Ammon's horn (tissue), 1 donor: ENCODE measurements at places on chromosomes 5 and 9.

- no peak for DNase-seq
Observed at GRCh38 chr9:71706176-71706575, 62.1 kb downstream of the CEMIP2 start.

GRCh38 chr9:93633492-93634221, 57.3 kb downstream of the PHF2 start:
- no peak for DNase-seq

DNA sequence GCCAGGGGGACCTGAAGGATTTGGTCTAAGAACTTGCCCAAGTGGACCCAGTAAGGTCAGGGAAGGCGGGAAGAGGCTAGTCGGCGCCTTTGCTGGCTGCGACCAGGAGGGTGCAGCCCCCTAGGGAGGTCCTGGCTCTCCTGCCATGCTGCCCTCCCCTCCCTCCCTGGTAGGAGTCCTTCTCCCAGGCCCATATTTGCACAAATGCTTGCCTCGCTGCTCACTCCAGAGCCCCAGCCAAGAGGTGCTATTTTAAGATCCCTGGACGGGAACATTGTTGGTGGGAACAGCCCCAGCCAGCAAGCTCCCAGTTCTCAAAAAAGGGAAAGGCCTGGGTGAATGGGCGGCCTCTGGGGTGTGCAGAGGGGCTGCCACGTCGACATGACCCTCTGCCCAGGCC, 4.3 kb upstream of the IL17B start:
- no peak for DNase-seq

DNA sequence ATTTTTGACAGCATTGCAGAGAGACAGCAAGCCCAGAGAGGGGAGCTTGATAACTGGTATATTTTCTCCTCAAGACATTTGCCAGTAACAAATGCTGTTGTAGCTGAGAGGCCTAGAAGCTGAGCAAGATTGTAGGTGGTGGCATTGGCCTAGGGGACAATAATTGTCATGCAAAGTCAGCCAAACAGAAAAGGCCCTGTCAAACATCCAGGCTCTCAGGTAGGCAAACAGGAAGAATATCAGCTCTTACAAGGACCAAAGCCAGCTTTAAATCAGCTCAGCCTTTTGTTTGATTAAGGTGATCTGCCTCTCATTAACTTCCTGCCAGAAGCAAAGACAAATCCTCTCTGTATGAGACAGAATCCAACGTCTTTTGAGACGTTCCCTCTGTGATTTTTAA, 29.7 kb upstream of the BARX1 start:
- no peak for DNase-seq

DNA sequence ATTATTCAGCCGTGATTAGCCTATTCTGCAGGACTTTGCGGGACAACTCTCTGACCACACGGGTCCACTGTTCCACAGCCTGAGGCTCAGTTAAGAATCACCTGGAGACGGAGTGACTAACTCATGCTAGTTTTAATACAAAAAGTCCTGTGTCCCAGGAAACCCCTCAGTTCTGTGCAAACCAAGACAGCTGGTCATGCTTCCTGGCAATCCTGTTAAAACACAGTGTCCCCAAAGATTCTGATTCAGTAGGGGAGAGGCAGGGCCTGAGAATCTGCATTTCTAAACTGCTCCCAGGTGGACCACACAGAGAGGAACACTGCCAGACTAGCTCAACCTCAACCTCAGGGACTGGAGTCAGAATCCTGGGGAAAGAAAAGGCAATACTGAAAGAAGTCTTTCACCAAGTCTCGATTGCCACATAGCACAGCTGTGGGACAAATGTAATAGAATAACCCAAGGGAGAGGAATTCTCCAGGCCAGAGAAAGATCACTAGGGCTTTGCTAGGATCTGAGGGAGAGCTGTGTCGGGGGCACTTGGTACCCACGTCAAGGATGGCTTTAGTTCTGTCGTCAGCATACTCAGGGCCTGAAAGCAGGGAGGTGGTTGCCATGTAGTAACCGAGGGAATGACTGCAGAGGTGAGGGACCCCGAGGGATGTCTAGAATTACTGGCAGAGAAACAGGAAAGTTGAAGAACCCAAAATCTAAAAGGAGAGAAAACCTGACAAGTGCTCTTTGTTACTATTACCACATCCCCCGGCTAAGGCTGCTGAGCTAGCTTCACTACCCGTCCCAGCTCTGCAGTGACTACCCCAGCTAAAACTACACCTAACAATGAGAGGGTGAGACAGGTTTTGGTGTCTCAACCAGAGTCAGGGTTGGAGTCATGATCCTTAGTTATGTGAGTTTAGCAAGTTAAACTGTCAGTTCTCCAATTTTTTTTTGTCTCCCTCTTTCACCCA, 8.6 kb downstream of the SUSD1 start:
- DNase-seq, result no peak

- DNase-seq, result no peak
Observed at GRCh38 chr9:7129391-7129790, 371.6 kb downstream of the KDM4C start.

DNA sequence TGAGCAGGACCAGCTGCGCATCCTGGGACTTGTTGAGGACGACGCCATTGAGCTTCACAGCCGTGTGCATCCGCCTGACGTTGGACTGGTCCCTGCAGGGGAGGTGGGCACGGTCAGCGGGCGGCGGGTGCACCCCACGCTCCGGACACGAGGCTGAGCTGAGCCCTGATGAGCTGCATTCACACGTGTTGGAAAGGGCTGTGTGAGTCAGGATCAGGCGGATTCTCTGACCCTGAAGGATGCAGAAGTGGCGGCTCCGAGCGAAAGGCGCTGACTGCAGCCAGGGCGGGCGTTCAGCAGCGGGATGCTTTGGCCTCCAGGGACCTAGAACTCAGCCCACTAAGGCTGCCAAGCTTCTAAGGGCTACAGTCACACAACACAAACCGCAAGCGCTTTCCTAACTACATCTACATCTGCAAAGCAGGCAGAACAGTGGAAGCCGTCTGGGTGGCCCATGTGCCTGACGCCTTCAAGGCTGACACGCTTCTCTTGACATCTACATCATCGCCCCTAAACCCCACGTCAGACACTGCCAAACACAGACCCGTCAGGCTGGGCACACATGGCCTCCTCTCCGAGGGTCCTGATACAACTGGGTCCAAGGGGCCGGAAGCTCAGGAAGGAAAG, 44.9 kb downstream of the NKD2 start:
- no peak for DNase-seq

GRCh38 chr9:76818271-76818670, 54.0 kb downstream of the PCA3 start:
- DNase-seq, result peak; percentile 74

DNA sequence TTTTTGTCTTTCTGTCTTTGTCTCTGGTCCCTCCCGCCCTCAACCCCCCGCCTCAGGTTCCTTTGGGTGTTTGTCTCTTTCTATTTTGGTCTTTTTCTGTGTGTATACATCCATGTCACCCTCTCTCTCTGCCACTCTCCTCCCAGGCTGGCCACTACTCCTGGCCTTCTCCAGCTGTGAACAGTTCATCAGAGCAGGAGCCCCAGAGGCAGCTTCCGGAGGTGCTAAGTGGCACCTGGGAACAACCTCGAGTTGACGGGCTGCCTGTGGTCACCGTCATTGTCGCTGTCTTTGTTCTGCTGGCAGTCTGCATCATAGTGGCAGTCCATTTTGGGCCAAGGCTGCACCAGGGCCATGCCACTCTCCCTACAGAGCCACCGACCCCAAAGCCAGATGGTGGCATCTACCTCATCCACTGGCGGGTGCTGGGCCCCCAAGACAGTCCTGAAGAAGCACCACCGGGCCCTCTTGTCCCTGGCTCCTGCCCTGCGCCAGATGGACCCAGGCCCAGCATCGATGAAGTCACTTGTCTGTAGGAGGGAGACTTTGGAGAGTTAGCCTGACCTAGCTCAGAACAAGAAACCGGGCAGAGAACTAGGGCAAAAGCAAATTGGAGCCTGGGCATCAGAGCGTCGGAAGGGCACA, 1.7 kb downstream of the SMIM33 start:
- no peak for DNase-seq

GRCh38 chr5:130893006-130893405, 272.1 kb downstream of the HINT1 start:
- no peak for DNase-seq
